ENCODE measurements at places on chromosomes 2 and 18.

- DNase-seq = no peak
These were observed 207.0 kb downstream of the GLI2 start for GRCh38 chr2:120942658-120943057.

- no peak for DNase-seq
These were observed 232.5 kb downstream of the PIEZO2 start for GRCh38 chr18:10916865-10917264.

DNA sequence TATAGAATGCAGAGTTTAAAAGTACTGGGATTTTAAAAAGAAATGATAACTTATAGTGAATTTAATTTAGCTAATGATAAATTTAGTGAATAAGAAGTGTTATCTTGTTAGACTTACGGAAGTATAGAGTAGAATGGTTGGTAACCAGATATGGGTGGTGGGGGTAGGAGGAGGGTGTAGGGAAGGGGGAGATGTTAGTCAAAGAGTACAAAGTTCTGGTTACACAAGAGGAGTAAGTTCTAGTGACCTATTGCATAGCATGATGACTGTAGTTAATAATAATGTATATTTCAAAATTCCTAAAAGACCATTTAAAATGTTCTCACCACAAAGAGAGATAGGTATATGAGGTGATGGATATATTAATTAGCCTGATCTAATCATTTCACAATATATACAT is 184.8 kb upstream of the STON1 start:
- no peak for DNase-seq

- DNase-seq = no peak
These were observed 144.1 kb downstream of the NCOA1 start for GRCh38 chr2:24635181-24635580.

- DNase-seq = no peak
These were observed 9.4 kb downstream of the COA5 start for GRCh38 chr2:98598781-98599428.

- no peak for DNase-seq
These were observed 132.3 kb upstream of the NETO1 start for GRCh38 chr18:72999971-73000607.

- no peak for DNase-seq
These were observed 111.1 kb upstream of the SPOPL start for GRCh38 chr2:138390316-138390945.

- peak; percentile 28 for DNase-seq
These were observed 11.6 kb downstream of the TRIB2 start for GRCh38 chr2:12728221-12728777.

DNA sequence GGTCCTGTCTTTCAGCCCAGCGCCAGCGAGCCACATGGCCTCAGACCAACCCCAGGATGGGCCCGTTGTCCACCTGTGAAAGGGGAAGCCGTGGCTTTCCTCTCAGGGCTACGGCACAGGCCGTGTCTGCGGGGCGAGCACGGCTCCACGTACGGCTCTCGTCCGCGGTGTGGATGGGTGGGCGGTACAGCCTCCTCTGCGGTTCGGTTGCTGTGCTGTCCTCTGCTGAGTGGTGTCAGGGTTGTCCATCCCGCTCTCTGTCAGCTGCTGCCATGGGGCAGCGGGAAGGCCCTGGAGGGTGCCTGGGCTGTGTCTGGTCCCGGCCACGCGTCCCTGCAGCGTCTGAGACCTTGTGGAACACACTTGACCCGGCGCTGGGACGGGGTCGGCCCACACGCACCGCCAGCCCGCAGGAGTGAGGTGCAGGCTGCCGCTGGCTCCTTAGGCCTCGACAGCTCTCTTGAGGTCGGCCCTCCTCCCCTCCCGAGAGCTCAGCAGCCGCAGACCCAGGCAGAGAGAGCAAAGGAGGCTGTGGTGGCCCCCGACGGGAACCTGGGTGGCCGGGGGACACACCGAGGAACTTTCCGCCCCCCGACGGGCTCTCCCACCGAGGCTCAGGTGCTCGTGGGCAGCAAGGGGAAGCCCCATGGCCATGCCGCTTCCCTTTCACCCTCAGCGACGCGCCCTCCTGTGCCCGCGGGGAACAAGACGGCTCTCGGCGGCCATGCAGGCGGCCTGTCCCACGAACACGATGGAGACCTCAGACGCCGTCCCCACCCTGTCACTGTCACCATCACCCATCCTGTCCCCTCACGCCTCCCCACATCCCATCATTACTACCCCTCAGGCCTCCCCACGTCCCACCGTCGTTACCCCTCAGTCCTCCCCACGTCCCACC is 128.7 kb downstream of the NFATC1 start:
- DNase-seq = peak; percentile 58

- DNase-seq = no peak
These were observed 470 bp downstream of the KCNF1 start for GRCh38 chr2:10912076-10912731.

GRCh38 chr18:9066358-9066757 is 36.1 kb upstream of the NDUFV2 start:
- no peak for DNase-seq

- DNase-seq = no peak
These were observed 1.4 kb downstream of the ANKRD44 start for GRCh38 chr2:197308996-197309690.

- no peak for DNase-seq
These were observed 619 bp downstream of the GALM start for GRCh38 chr2:38666556-38666910.

DNA sequence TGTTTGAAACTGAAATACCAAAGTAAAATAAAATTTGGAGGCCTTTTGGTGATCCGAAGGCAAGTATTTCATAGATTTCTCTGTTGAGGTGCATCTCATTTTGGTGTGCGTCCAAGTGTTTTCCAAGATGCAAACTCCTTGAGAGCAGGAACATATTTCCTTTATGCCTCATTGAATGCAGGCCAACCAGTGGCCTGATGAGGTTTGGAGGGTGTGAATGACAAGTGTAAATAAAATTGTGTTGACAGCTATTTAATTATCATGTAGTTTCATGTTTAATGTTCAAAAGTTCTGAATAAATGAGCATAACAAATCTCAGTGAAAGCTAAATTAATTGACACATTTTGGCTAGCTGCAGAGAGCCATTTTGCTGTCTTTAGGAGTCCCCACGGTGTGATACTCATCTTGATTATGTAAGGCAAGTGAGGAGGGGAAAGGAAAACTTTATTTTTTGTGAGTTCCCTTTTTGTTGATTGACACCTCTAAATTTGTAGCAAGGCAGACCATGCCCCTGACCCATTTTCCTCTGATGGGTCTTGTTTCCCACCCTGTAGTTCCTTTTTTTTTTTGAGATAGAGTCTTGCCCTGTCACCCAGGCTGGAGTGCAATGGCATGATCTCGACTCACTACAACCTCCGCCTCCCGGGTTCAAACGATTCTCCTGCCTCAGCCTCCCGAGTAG is 6.3 kb upstream of the LTBP1 start:
- no peak for DNase-seq

DNA sequence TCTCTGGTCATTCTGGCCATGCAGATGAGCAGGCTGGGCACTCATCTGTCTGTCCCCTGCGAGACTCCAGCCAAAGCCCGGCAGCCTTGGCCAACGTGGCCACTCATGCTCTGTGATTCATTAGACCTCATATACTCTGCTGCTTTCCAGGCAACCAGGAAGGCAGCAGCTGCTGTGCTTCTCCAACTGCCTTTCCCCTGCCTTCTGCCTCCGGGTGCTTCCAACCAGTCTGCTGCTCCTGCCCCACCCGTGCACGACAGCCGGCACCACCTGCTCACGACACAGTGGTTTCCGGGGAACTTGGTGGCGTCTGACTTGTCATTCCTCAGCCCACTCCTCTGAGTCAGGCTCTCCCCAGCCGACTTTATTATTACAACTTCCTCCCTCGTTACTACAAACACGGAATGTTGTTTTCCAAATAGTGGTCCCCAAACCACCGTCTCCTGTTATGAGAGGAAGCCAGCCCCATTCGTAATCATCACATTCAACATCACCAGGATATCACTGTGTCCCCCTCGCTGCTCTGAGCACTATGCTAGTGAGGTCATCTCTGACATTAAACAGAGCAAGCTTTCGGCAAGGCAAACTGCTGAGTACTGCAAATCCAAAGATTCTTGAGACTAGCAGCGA is 392.4 kb downstream of the ALK start:
- no peak for DNase-seq

DNA sequence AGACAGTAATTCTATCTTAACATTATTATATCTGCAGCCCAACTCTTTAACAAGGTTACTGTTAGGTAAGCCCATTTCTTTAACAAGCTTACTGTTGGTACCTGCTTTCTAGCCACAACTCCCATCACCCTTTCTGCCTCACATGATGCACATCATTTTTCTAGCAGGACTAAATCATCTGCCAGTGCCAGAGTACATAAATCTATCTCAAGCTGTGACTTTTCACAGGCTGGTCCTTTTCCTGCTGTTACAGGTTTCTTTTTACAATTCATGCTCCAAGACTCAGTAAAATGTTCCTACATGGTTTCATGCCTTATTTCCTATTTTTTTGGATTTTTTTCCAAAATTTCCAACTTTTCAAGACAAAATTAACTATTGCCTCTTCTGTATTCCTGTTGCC is 30.4 kb upstream of the ZC3H15 start:
- no peak for DNase-seq

DNA sequence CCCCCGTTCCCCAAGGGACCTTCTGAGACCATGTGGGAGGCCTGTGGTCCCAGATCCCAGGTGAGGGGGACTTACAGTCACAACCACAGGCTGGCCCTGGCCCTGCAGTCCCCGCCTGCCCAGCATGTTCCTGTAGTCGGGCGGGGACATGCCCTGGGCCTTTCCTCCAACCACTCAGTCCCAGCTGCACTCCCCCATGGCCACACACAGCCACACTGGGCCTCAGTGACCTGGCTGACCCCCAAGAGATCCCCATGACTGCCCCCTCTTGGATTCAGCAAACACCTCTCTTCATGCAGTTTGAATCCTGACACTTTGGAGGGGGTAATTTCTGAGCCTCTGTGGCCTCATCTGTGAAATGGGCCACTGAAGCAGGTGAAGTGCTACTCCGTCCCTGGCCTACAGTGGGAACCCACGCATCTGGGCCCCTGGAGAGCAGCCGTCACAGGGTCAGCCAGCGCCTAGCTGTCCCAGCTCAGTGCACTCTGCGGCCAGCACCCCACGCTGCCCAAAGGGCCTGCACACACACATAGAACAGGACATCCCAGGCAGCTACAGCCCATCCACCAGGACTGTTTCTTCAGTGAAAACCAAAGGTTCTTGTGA is 12.7 kb upstream of the ARHGEF4 start:
- DNase-seq = no peak

DNA sequence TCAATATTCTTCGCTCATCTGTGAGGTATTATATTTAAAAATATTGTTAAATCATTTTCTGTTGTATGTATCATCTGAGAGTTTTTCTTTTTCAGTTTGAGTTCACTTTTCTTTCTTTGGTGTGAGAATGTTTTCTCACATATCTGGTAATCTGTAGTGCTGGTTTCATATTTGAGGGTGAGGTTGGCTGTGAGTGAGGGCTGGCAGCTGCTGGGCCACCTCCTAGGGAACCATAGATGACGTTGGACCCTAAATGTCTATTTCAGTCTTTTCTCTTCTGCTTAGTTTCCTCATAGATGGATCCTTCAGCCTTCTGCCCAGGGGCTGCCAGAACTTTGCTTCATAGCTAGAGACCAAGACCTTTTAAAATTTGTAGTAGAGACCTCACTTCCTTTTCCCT is 33.5 kb downstream of the MGAT5 start:
- no peak for DNase-seq

Measured in stimulated activated CD4-positive, alpha-beta T cell treated with anti-CD3 and anti-CD28 coated beads, Interleukin-4, amount 100 ng/mL, for 4 hours (primary cell).